ENCODE measurements at places on chromosomes 2 and 18. TPM values are rescaled to one million over a fixed set of nuclear protein-coding genes. Genes with fewer than 3 reads are reported as not detected.

The RNPEPL1 gene
- 9.6 TPM for total RNA-seq

The IL1B gene
- total RNA-seq = 0.26 TPM

GRCh38 chr2:74063486-74063885 is 78.8 kb downstream of the TET3 start:
- no peak for DNase-seq

GRCh38 chr2:65896446-65896845 is 464.0 kb upstream of the SPRED2 start:
- DNase-seq = no peak

DNA sequence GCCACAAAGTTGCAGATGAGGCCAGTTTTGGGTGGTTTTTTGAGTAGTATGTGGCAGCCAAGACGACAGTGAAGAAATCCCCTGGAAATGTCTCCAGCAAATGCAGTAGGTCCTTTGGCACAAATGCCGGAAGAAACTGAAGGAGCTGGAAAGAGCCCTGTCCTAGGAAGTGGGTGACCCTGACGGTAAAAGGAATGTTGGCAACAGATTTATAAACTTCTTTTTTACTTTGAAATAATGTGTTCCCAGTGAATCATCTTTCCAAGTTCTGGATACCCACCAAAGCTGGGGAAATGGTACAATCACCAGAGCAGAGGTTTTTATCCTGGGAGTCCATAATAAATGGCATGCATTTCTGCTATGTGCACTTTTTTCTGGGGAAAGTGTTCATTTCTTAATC is 112.9 kb downstream of the CSRNP3 start:
- no peak for DNase-seq

- no peak for DNase-seq
Measured at GRCh38 chr18:74492259-74492658, 3.9 kb upstream of the CNDP2 start.

DNA sequence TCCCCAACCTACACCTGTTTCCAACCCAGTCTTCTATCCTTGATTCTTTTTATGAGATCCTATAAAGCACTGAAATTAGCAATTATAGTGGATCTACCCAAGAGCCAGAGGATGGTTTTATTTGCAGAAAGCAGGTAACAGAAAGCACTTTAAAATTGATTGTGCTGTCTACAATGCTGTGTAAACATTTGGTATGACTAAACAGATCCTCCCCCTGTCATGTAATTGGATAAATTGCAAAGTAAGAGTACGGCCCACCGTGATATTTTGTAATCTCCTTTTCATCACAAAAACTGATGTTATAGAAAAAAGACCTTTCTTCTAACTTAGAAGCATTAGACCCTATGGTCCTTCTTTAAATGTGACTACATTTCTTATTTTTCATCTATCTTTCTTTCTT is 11.3 kb upstream of the PPP3R1 start:
- no peak for DNase-seq

- no peak for DNase-seq
Measured at GRCh38 chr2:31168291-31168690, 30.1 kb upstream of the GALNT14 start.

DNA sequence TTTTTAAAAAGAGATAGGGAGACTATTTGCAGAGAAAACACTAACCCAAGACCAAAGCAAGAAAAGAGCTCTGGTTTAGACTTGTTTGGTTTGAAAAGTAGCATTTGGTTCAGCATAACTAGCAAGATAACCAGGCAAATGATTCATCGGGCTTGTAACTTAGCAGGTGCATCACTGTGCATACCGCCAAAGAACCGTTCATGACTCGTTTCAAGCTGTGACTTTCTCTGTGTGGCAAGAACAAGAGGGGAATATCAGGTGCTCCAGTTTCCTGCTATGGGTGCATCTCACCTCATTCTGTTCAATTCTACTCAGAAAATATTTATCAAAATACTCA is 244.9 kb downstream of the ETAA1 start:
- DNase-seq = peak; percentile 33

The ATP6V1B1 gene
- total RNA-seq = not detected

DNA sequence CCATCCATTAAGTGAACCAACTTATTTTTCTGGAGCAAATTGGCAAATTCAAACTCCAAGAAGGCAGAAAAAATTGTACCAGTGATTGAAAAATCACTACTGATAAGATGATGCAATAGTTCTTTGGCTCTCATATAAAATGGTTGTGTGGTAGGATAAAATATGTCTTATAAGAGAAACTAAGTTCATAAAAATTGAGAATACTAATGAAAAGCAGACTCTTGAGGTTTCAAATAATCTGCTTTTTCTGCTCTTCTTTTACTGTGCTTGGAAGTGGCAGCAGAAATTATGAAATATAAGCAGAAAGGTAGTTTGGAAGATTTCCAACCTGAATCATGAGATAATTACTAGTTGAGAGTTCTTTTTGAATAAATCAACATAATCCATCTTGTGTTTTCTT is 61.9 kb downstream of the PPP1R1C start:
- DNase-seq = no peak

DNA sequence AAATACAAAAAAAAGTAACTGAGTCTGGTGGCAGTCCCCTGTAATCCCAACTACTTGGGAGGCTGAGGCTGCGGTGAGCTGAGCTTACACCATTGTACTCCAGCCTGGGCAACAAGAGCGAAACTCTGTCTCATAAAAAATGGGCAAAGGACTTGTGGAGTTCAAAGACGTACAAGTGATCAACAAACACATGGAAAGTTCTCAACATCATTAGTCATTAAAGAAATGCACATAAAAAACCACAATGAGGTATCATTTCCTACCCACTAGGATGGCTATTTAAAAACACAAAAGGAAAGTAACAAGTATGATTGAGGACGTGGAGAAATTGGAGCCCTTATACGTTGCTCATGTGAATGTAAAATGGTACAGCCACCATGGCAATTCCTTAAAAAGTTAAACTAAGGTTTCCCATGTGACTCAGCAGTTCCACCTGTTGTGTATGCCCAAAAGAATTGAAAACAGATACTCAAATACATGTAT is 52.3 kb downstream of the RAB10 start:
- no peak for DNase-seq

- no peak for DNase-seq
Measured at GRCh38 chr2:72274380-72274797, 126.7 kb upstream of the CYP26B1 start.

DNA sequence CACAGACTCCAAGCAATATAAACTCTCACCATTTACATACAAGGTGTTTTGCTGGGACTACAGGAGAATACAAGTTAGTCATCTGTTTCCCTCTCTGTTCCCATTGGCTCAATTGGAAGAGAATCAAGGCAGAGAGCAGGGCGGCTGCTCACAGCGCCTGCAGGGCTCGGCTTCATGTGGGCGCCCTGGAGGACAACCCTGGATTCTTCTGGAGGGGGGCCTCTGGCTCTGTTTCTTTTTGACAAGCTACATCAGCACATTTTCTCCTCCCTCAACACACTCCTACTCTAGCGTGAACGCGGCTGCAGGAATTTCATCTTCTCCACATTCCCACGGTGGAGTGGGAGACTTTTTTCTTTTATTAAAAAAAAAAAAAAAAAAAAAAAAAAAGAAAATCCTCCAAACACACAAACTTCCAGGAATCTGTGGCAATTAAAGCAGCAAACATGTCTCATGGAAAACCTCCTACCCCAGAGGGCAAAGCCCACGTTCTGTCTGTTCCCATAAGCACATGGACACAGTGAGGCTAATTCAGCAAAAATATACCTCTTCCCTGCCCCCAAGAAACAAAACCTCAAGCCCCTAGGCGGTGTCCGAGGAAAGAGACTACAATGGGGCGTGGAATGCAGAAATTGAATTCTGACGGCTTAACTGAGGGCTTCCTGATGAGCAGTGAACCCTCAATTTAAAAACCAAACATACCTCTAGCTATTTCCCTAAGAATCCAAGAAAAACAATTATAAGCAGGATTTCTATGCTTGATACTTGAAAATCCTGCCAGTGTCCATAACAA is 50.6 kb downstream of the PARD6G start:
- no peak for DNase-seq

- no peak for DNase-seq
Measured at GRCh38 chr2:107358362-107358761, 468.3 kb upstream of the RGPD4 start.

The DUSP28 gene
- 0.26 TPM for total RNA-seq

The ZAP70 gene
- 3.7 TPM for total RNA-seq

DNA sequence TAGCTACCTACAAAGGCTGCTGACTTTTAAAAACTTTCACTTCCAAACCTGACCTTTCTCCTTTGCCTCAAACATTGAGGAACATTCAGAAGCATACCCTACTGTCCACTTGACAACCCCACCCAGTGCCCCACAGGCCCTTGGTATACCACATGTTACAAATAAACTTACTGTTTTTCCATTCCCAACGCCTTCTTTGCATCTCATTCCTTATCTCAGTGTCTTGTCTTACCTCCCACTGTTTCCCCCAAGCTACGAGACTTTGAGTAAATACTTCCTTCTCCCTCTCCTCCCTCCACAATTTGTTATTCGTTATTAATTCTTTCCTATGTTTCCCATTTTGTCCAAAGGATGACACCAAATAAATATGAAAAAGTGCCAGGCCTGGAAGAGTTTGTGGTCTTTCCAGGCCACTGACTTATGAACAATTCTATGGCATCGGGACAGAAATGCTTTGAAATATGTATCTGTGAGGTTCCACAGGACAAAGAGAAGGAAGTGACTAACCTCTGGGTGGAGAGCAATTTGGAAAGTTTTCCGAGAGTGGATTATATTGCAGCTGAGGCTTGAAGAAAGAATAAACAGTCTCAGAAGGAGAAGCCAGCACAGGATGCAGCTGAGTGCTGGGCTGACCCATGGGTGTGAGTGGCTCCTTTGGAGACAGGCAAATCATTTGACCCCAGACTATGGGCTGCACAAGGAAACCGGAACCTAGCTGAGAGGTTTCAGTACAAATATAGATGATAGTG is 409.0 kb downstream of the LPIN1 start:
- DNase-seq = no peak

GRCh38 chr18:50044402-50044801 is 150.5 kb downstream of the MYO5B start:
- no peak for DNase-seq

The MEP1B gene
- not detected for total RNA-seq

DNA sequence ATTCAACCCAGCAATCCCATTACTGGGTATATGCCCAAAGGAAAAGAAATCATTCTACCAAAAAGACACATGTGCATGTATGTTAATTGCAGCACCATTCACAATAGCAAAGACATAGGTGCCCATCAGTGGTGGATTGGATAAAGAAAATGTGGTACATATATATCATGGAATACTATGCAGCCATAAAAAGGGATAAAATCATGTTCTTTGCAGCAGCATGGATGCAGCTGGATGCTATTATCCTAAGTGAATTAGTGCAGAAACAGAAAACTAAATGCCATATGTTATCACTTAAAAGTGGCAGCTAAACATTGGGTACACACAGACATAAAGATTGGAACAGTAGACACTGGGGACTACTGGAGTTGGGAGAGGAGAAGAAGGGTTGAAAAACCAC is 82.2 kb downstream of the MYO3B start:
- DNase-seq = no peak

DNA sequence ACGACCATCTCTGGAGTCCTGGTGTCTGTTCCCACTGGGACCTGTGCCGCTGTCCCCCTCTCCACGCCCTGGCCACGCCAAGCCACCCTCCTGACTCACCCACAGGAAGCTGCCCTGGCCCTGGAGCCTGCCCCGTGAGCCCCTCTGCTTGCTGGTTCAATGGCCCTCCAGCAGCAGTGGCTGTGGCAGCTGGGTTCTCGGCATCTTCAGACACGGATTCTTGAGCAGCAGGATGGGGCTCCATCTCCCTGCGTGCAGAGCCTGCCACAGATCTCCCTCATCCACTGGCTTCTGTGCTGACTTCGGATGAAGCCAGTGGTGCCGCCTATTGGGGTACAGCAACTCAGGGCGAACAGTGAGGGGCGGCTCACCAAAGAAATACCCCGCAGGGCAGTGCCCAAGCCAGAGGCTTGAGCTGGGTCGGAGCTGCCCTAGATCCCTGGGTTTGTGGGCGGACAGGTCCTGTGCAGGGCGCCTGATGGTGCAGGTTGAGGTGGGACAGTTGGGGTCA is 14.0 kb downstream of the CAPN10 start:
- peak; percentile 6 for DNase-seq

- no peak for DNase-seq
Measured at GRCh38 chr2:74392449-74392743, 12.3 kb upstream of the DCTN1 start.

- no peak for DNase-seq
Measured at GRCh38 chr2:81436256-81436655, 1131.7 kb upstream of the LRRTM1 start.

The SCYGR7 gene
- not detected for total RNA-seq

- DNase-seq = no peak
Measured at GRCh38 chr2:186433040-186433439, 53.0 kb upstream of the ZC3H15 start.

GRCh38 chr2:7860693-7861092 is 821.2 kb upstream of the ID2 start:
- no peak for DNase-seq

DNA sequence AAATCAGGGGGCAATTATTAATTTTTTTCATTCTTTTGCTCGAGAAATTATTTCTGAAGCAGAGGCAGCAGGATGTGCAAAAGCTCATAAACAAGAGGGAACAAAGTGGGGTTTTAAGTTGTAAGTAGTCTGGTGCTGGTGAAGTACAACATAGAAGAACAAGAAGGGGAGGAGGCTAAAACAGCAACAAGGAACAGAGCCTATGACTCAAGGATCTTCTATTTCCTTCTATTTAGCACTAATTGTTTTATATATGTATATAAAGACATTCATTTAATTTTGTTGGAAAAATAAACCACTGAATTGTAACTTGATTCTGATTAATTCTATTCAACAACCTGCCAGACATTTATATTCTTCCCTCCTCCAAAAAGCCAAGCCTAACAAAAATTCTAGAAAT is 35.0 kb downstream of the YES1 start:
- no peak for DNase-seq

GRCh38 chr2:84931384-84931821 is 25.9 kb downstream of the TMSB10 start:
- DNase-seq = no peak

The DSG1 gene
- 0.14 TPM for total RNA-seq

DNA sequence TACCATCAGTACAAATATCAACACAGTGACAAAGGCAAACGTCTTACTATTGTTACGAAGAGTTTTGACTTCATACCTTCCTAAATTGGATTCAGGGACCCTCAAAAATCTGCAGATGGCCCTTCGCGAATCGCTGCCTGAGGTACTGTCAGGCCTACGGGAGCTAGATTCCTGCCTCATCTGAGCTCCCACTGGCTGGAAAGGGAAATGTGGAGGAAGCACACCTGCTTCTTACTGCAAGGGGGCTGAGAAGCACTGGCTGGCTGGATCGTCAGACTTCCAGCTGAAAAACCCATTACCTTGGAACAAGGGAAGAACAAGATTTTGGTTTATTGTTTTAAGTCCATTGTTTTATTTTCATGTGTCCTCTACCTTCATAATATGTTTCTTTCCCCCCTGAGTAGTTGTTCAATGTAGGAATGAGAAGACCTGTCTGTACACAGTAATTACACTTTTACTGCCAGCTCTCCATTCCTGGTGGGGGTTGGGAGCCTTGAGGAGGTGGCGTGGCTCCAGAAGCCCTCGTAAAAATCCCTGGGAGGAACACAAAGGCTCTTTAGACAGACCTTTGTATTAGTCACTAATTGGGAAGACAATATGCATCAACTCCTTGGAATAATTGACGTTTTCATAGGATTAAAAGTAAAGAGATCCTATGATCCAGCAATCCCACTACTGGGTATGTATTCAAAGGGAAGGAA is 124.1 kb upstream of the NOSTRIN start:
- DNase-seq = no peak

The REG1B gene
- total RNA-seq = not detected

The LHCGR gene
- total RNA-seq = not detected

All from uterus (tissue), 4 donors.